ENCODE measurements at places on chromosomes 2 and 18. TPM values are rescaled to one million over a fixed set of nuclear protein-coding genes. Genes with fewer than 3 reads are reported as not detected.

Gene RFTN2
- 0.28 TPM for total RNA-seq

Gene MEP1B
- not detected for total RNA-seq

Gene PSTPIP2
- total RNA-seq, result 3.6 TPM

Gene TBR1
- not detected for total RNA-seq

Gene GEN1
- total RNA-seq, result 28.4 TPM

Gene VWC2L
- total RNA-seq, result not detected

Gene TMEM237
- total RNA-seq, result 37.7 TPM
